Right ventricle myocardium inferior (tissue), 1 donor: ENCODE measurements at places on chromosomes 12 and 14.

GRCh38 chr14:104252256-104253215 is 114.1 kb downstream of the KIF26A start:
- DNase-seq: no peak

DNA sequence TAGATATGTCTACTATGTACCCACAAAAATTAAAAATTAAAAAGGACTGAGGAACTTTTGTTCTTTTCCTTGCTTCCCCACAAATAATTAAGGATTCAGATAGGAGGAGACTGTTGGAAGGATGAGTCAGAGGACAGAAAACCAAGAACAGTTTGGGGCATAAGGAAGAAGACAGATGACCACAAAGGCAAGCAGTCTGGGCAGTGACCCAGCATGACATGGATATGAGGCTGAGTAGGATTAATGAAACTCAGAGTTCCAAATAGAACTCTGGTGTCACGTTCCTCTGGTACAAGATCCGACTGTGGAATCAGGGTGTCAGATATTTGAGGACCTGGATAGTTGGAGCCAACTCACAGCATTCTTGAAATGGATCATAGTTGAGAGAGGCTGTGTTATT is 89.3 kb upstream of the SLC38A4 start:
- DNase-seq: no peak

GRCh38 chr14:58639842-58640484 is 2.2 kb downstream of the DACT1 start:
- no peak for DNase-seq

DNA sequence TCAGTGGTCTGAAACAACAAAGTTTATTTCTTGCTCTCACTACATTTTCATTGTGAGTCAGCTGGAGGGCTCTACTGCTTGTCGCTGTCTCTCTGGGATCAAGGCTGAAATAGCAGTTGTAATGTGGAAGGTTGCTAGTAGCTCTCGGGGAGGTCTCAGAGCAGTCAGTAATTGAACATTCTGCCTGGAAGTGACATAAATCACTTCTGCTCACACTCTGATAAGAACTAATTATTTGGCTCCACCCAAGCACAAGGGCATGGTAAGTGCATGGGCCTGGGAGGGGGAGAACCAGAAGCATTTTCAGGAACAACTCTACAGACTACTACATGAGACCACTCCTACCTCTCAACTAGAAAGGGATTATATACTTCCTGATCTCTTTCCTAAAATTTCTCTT is 128.2 kb downstream of the TMEM117 start:
- DNase-seq: no peak

DNA sequence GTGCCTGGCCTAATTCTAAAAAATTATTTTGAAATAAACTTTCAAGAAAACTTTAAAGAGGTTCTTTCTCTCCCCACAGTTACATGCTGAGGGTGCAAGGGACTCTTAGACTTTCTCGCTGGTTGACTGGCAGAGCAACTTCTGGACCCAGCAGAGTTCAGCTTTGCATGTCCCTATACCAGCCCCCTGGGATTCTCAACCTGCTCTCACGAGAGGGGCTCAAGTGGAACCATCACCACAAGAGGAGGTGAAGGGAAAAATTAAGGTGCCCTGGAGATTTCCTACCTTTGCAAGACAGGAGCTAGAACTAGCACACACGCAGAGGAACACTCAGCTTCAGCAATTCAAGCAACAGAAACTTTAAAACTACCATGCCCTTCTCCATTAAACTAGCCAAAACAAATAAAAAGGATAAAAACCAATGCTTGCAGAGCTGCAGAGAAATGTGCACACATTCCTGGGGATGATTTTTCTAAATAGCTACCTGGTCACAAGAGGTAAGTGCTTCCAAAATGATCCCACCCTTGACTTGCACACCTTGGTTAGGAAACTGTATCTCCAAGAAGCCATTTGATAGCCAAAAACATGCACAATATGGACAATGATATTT is 2.5 kb downstream of the HVCN1 start:
- no peak for DNase-seq

DNA sequence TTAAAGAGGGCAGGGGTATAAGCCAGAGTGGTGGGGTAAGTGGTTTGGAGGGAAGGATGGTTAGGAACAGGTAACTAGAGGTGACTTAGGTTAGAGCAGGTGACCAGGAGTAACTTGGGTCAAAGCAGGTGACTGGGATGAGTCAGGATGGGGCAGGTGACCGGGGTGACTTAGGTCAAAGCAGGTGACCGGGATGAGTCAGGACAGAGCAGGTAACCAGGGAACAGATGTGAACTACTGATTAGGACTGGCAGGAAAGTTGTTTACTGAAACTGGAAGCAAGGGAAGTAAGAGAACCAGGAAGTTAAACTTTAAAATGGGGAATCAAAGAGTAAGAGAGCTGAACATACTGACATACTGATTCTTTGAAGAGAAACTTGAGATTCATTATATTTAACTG is 57.4 kb downstream of the FSCB start:
- no peak for DNase-seq

DNA sequence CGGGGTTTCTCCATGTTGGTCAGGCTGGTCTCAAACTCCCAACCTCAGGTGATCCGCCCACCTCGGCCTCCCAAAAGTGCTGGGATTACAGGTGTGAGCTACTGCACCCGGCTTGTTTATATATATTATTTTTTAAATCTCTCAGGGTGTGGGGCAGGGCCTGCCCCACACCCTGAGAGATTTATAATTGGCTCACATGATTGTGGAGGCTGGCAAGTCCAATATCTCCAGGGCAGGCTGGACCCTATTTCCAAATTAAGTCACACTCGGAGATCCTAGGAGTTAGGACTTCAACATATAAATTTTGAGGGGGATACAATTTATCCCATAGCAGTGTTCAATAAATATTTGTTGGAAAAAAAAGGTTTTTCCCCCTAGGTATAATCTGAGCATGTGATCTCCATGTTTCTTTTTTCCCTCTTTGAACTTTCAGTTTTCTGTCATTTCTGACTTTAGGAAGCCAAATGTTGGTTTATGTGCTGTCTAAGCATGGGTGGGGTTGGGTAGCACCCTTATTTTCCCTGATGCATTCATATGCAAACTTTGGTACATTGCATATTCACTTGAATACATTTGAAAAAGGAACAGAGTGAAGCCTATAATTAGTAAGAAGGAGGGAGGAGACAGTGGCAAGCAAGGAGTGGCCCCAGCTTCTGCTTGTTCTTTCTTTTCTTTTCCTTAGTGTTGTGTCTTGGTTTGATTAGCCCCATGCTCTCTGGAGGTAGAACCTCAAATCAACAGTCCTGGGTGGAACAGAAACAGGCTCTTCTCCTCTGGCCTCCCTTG is 8.7 kb upstream of the A2ML1 start:
- DNase-seq: no peak

GRCh38 chr12:110677206-110677911 is 11.6 kb downstream of the HVCN1 start:
- DNase-seq: no peak

- DNase-seq: no peak
These were observed 75.6 kb upstream of the SLC24A4 start for GRCh38 chr14:92247341-92247740.

DNA sequence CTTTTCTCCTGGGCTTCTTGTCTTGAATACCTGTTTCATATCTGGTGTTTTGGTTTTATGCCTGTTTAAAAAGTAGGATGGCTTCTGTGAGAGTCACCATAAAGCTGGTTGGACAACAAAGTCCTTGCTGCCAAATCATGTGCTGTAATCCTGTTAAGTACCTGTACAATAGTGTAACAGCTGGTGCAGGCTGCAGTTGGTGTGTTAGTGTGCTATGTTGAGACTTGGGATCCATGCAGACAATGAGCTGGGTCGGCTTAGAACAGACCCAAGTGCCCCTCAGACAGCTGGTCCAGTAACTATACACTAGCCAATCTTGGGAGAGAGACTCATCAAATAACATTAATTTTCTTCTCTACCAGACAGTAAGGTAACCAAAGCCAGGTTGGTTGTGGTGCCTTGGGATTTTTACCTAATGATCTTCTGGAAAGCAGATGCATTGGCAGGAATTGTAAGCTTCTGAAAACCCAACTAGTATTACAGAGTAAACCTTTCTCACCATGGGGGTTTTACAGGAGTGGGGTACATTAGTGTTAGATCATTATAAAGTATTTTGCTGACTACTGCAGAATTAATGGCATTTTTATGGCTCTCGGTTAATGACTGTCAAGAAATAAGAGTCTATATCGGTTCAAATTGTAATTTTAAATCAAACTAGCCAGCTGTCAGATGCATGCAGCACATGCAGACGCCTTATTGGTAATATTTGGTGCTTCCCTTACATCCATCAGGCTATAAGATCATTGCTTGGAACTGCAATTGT is 231.2 kb downstream of the PDZRN4 start:
- peak; percentile 37 for DNase-seq

- DNase-seq: peak; percentile 74
These were observed 809 bp downstream of the PRKD1 start for GRCh38 chr14:29926701-29927375.

DNA sequence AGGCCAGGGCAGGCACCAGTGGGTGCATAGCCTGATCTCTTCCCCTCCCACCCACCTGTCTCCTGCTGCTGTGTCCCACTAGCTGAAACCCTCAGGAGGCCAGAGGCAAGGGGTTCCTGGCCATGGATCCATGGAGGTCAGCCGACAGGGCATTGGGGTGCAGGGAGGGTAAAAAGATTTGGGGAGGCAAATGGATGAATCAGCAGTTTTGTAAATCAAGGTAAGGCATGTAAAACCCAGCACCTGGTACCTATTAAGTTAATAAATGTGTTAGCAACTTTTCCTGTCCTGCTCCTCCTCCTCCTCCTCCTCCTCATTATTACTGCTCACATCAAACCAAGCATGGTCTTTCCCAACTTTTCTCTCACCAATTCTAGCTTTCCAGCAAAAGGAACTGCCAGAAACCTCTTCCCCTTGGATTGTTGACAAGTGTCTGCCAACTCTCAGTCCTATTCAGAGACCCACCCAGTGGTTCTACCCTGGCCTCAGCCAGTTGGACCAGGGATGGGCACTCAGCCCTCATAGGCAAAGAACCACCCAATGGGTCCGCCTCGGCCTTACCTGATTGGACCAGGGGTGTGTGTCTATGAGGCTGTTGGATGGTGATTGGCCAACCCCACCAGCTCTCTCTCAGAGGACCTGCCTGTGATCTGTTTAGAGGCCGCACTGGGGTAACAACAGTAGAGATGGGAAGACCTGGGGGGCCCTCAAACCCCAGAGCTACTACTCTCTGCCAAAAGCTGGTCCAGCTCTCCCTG is 155.7 kb upstream of the GSC start:
- no peak for DNase-seq

DNA sequence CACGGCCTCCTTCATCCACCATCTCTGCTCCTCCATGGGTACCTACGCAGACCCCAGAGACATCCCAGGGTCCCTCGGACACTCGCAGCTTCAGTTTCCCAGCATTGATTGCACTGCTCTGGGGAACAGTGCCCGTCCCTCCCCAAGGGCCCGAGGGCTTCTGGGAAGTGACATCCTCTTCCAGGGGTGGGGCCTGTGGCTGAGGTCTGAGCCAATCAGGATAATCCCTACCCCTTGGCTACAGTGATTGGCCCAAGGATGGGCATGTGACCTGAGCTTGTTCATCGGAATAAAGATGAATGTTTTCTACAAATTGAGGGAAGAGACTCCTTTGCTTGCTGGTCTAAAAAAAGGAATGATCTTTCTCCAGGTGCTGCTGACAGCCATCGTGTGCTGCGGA is 37.3 kb upstream of the MYL2 start:
- DNase-seq: no peak

DNA sequence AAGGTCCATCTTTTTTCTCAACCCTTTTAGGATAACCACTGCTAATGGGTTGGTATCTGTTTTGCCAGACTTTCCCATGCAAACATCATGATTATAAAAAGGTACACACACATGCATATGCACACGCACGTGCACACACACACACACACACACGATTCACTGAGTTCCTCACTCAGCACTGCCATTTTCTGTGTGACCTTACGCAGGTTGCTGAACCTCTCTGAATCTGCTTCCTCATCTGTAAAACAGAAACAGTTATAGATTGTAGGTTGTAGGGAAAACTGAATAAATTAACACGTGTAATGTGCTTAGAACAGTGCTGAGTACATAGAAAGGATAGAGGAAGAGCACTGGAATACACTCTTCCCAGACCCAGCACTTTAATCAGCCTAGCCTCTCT is 182.3 kb downstream of the RBM19 start:
- no peak for DNase-seq

DNA sequence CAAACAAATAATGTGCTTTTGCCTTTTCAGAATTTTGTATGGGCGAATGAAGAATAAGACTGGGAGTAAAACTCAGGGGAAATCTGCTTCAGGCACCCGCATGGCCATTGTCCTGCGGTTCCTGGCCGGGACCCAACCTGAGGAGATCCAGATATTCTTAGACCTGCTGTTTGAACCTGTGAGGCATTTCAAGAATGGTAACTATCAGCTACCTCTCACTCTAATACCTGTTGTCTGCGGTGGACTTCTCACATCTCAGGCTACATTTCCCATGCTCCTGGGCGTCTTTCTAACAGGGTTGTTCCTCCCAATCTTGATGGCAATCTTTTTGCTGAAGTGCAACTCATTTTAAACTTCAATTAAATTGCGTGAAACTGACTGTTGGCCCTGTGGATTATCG is 47.1 kb downstream of the UTP20 start:
- DNase-seq: no peak

DNA sequence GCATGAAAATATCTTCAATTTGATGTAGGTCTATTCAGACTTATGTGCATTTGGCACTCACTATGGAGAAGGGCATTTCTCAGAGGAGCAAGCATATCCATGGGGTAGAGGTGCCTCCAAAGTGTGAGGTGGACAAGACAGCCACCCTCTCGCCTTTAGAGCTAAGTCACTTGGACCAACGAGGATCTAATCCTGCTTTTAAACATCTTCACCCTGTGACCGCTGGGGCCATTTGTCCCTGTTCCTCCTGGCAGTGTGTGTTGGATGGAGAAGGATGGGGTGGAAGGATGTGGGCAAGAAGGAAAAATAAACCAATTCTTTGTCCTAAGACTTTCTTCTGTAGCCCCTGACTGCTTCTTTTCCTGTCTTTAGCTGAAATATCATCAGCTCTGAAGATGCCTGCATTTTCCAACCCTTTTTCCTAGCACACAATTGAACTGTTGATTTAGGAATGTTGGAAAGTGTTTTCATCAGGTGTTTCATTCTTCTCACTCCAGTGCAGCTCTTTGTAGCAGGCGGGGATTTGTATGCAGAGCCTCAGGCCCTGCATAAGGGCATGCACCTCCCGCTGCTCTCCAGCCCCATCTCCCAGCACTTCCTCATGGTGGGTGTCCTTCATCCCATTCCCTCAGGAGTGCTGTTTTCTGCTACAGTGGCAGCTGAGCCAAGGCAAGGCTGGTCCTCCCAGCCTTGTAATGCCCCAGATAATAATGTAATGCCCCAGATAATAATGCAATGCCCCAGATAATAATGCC is 5.3 kb downstream of the FGF6 start:
- no peak for DNase-seq

DNA sequence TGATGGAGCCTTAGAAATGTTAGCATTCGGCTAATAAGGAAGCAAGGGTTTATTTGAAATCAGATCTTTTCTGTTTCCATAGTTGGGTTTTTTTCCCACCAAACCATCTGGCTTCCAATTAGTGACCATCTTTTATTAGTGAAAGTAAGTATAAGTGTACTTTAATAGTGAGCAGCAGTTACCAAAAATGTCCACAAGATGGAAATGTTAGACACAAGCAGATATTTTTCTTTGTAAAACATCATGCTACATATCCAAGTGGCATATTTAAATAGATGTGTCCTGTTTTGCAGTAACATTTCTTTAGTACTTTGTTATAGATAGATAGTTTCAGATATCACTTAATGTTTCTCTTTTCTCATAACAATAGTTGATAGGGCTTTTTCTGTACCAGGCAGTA is 28.8 kb downstream of the YEATS4 start:
- DNase-seq: no peak

- no peak for DNase-seq
These were observed 1.3 kb upstream of the OR4M1 start for GRCh38 chr14:19771895-19772430.
